MCF 10A (cell line): ENCODE measurements at places on chromosomes 6 and 20. TPM values are rescaled to one million over a fixed set of nuclear protein-coding genes. Genes with fewer than 3 reads are reported as not detected.

The UNC93A gene
- not detected in 2 replicates for total RNA-seq

The TRIM31 gene
- total RNA-seq, result not detected in 2 replicates

The RAB32 gene
- 39.7 and 73.6 TPM in 2 replicates for total RNA-seq

The MRPS18B gene
- total RNA-seq, result 120 and 127 TPM in 2 replicates

The HEY2 gene
- not detected in 2 replicates for total RNA-seq

The SOBP gene
- 0.21 and 0.47 TPM in 2 replicates for total RNA-seq

The MMP24OS gene
- 43.2 and 52.2 TPM in 2 replicates for total RNA-seq

The ALDH5A1 gene
- 1.7 and 2.0 TPM in 2 replicates for total RNA-seq

The SPEF1 gene
- 0.32 TPM in 1 of 2 replicates, not detected in the other for total RNA-seq

The TRIM10 gene
- total RNA-seq, result not detected in 2 replicates

The HMGCLL1 gene
- 0.17 and 0.21 TPM in 2 replicates for total RNA-seq

- no peaks in the 10 kb centered on the region for H3K36me3 ChIP-seq
- peak; percentile 72 for DNase-seq
- H3K27me3 ChIP-seq, result no peaks in the 10 kb centered on the region
- no peak overlapping the region for H3K27ac ChIP-seq
- peaks cover 9% of the 10 kb centered on the region for H3K4me1 ChIP-seq
Observed at GRCh38 chr6:99334526-99335127, 14.8 kb downstream of the FAXC start.

DNA sequence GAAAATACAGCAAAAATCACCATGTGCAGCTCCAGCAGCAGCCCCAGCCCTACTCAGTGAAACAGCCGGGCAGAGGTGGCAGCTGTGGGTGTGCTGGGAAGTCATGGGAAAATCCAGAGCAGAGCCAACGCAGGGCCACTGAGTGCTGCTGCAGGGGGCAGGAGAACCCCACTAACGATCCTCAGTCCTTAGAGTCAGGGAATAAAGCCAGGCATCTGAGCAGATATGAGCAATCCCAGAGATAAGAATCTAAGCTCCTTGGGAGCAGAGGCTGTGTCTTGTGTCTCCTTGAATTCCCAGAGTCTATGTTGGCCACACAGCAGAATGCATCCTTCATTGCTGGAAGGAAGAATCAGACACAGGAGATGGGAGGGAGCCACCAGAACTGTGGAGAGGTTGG is 493.1 kb upstream of the MAP3K7 start:
- H3K27ac ChIP-seq, result no peak overlapping the region
- no peaks in the 10 kb centered on the region for H3K36me3 ChIP-seq
- no peak overlapping the region for H3K4me3 ChIP-seq
- DNase-seq, result no peak
- peaks cover 17% of the 10 kb centered on the region for H3K27me3 ChIP-seq

DNA sequence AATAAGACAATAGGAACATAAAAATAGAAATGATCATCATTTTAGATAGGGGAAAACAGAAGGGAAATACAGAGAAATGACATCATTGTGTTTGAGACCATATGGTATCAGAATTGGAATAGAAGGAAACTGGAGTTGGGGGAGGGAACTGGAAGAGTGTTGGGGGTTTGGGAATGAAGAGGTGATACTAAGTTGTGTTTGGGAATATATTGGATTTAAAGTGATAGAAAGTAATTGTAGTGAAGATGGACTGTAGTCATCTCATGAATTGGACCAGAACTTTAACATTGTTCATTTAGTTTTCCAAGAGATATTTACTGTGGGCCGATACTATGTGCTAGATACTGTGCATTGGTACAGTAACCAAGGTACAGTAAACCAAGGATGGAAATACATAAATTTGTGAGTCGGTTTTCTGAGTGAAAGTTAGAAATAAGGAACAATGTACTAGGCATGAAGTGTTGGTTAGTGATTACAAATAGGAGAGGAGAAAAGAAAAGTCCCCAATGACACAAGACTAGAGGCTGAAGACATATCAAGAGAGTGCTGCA is 32.3 kb downstream of the KCNQ5 start:
- peaks cover 38% of the 10 kb centered on the region for H3K4me1 ChIP-seq
- H3K27ac ChIP-seq, result no peak overlapping the region
- DNase-seq, result no peak
- H3K27me3 ChIP-seq, result no peaks in the 10 kb centered on the region
- H3K4me3 ChIP-seq, result no peak overlapping the region
- H3K36me3 ChIP-seq, result no peaks in the 10 kb centered on the region

DNA sequence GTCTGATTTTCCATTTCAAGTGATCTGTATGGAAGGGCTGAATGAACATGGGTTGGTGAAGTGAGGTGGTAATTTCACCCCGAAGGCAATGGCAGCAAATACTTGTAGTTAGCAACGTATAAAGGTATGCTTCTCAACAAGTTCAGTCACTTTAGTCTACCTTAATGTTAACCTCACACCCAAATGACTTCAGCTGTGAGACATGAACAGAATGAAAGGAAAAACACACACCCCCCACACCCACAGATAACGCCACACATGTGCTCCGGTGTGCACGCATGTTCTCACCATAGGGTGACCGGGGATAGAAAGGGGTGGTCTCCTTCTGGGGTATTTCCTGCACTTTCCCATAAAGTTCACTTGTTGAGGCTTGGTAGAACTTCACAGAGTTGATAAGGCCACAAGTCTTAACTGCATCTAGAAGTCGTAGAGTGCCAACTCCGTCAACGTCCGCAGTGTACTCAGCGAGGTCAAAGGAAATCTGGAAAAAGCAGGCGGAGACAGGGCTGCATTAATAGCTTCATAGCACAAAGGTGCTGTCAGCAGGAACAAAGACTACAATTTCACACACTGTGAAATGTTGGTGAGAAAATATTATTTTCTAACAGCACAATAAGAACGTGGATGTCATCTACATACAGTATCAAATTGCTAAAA is 284.8 kb downstream of the GMDS start:
- no peaks in the 10 kb centered on the region for H3K27me3 ChIP-seq
- peaks cover 6% of the 10 kb centered on the region for H3K36me3 ChIP-seq
- no peak overlapping the region for H3K4me3 ChIP-seq
- no peaks in the 10 kb centered on the region for H3K4me1 ChIP-seq

DNA sequence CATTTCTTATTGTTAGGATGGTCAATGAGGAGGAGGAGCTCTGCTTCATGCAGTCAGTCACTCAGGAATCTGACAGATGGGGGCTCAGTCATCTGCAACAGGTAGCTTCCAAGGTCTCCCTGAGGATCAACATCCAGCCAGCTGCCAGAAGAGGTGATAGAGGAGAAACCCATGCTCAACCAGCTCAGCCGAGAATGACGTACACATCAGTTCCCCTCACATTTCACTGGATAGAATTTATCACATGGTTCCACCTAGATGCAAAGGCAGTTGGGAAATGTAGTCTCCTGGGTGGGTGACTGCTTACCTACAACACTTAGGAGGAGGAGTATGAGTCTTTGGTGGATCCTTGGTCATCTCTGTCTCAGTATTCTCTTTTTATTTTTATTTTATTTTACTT is 144.5 kb downstream of the CEBPB start:
- H3K4me3 ChIP-seq, result no peak overlapping the region
- H3K4me1 ChIP-seq, result peaks cover 49% of the 10 kb centered on the region
- peak overlapping the region; percentile 91 for H3K27ac ChIP-seq
- DNase-seq, result peak; percentile 79
- no peaks in the 10 kb centered on the region for H3K27me3 ChIP-seq

DNA sequence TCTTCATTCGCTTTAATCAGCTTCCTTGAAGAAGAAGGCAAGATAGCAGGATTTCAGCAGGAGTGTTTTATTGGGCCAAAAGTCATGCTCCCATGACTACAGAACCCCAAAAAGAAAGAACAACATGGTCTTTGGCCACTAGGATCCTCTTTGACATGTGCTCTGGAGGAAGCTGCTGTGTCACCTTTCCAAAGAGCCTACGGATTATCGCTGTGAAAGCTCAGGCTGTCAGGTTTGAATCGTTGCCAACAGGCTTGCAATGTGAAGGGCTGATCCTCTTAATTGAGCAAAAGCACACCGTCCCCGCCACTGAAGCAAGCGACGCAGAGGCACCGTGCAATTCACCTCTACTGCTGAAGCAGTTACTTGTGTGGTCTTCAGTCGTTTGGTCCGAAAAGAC is 29.0 kb downstream of the MYLIP start:
- H3K27me3 ChIP-seq, result no peaks in the 10 kb centered on the region
- H3K36me3 ChIP-seq, result no peaks in the 10 kb centered on the region
- no peak overlapping the region for H3K27ac ChIP-seq
- H3K4me1 ChIP-seq, result no peaks in the 10 kb centered on the region
- no peak overlapping the region for H3K4me3 ChIP-seq

GRCh38 chr20:44326391-44327159 is 10.3 kb upstream of the R3HDML start:
- peak overlapping the region; percentile 23 for H3K4me3 ChIP-seq
- no peak overlapping the region for H3K27ac ChIP-seq
- DNase-seq, result no peak
- H3K27me3 ChIP-seq, result no peaks in the 10 kb centered on the region
- no peaks in the 10 kb centered on the region for H3K4me1 ChIP-seq

DNA sequence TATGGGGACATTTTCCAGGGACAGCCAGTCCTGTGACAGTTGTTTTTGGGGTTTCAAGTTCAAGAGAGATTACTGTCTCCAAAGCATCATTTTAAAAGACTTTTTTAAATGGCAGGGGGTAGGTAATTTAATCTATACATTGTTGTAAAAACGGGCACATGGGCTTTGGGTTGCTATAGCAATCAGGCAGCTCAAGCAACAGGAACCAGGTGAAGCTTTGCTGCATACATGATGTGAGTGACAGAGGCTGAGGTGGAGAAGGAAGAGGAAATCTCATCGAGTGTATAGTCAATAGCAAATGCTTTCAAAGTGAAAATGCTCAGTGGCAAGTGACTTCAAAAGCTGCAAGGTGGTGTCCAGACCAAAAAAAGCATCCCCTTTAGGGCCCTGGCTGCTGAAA is 277.4 kb upstream of the JAG1 start:
- H3K27ac ChIP-seq, result no peak overlapping the region
- H3K4me1 ChIP-seq, result peaks cover 19% of the 10 kb centered on the region
- H3K36me3 ChIP-seq, result no peaks in the 10 kb centered on the region
- no peak overlapping the region for H3K4me3 ChIP-seq
- no peaks in the 10 kb centered on the region for H3K27me3 ChIP-seq
- no peak for DNase-seq

DNA sequence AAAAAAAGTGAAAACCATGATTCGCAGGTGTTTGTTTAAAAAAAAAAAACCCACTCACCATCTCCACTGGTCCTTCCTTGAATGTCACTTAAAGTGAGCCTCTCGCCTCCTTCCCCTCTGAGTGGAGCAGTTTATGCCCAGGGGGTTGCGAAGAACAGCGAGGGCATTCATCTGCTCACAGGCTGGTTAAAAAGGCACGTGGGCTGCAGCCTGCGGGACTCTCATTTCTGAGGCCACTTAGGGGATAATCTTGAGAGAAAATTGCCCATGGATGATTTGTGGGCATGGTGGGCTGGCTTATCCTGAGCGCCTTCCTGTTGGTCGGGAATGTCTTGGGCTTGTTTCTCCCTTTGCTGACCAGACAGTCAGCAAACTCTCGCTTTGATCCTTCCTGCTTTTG is 18.9 kb downstream of the BCAS4 start:
- peaks cover 16% of the 10 kb centered on the region for H3K4me1 ChIP-seq
- no peak overlapping the region for H3K4me3 ChIP-seq
- no peaks in the 10 kb centered on the region for H3K27me3 ChIP-seq
- no peak overlapping the region for H3K27ac ChIP-seq
- H3K36me3 ChIP-seq, result peaks cover 7% of the 10 kb centered on the region

DNA sequence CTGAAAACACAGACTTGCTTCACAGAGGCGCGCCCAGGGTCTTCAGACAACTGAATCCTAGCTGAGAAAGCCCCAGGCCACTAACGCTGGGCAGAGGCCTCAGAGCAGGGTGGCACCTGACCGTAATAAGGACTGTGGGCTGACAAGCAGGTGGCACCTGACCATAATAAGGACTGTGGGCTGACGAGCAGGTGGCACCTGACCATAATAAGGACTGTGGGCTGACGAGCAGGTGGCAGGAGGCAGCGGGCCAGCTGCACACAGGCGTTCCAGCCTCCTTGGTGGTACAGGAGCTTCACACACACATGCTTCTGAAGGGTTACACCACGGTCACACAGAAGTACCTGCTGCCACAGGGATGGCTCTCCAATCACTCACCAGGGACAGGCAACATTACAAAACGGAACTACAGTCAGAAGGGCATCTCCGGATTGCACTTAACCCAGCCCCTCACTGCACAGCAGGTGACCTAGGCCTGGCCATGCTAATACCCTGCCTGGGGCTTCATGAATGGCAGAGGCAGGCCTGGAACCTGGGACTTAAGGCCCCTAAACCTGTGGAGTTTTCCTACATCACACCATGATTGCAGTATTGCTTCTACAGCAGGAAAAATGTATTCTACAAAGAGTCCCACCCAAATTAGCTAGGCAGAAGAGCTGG is 50.8 kb downstream of the PSMG4 start:
- no peak for DNase-seq
- H3K4me1 ChIP-seq, result peaks cover 9% of the 10 kb centered on the region
- H3K27me3 ChIP-seq, result no peaks in the 10 kb centered on the region
- no peak overlapping the region for H3K4me3 ChIP-seq
- no peak overlapping the region for H3K27ac ChIP-seq

DNA sequence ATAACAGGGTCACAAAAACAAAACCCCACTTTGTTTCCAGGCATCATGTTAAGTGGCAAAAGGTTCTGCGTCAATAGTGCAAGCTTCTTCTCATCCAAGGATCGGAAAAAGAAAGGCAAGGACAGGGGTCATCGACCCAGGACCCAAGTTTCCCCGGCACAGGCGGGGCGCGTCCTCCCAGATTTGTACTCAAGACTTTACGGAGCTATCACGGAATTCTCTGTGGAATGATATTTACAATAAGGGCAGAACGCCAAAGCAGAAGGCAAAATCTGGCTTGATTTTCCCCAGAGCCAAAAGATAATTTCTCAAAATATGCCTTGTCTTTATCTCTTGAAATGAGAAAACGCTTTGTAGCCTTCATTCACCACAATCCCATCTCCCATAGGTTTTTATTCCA is 25.5 kb downstream of the PDE10A start:
- no peaks in the 10 kb centered on the region for H3K36me3 ChIP-seq
- H3K4me1 ChIP-seq, result no peaks in the 10 kb centered on the region
- H3K27ac ChIP-seq, result no peak overlapping the region
- H3K4me3 ChIP-seq, result no peak overlapping the region

- peaks cover 14% of the 10 kb centered on the region for H3K4me1 ChIP-seq
- DNase-seq, result peak; percentile 69
- H3K27ac ChIP-seq, result peak overlapping the region; percentile 69
- H3K27me3 ChIP-seq, result no peaks in the 10 kb centered on the region
- peak overlapping the region; percentile 96 for H3K4me3 ChIP-seq
Observed at GRCh38 chr6:119079283-119079809, 882 bp upstream of the FAM184A start.

DNA sequence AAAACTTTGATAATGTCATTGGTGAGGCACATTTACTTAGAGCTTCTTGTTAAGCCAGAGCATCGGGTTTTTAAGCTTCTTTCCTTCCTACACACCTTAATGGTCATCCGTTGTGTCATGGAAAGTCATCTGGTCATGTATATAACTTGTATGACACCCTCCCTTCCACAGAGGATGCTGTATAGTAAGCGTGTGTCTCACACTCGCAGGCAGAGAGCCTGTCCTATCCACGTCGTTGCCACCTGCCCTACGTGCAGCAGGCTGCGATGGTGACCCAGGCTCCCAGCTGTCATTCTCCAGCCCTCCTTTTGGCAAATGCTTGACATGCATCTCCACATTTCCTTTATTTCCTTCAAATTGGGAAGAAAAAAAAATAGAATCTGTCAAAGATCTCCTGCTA is 85.6 kb downstream of the MYB start:
- H3K27me3 ChIP-seq, result no peaks in the 10 kb centered on the region
- H3K36me3 ChIP-seq, result no peaks in the 10 kb centered on the region
- peaks cover 13% of the 10 kb centered on the region for H3K4me1 ChIP-seq
- no peak overlapping the region for H3K4me3 ChIP-seq
